ENCODE measurements at places on chromosomes 1 and 21.

DNA sequence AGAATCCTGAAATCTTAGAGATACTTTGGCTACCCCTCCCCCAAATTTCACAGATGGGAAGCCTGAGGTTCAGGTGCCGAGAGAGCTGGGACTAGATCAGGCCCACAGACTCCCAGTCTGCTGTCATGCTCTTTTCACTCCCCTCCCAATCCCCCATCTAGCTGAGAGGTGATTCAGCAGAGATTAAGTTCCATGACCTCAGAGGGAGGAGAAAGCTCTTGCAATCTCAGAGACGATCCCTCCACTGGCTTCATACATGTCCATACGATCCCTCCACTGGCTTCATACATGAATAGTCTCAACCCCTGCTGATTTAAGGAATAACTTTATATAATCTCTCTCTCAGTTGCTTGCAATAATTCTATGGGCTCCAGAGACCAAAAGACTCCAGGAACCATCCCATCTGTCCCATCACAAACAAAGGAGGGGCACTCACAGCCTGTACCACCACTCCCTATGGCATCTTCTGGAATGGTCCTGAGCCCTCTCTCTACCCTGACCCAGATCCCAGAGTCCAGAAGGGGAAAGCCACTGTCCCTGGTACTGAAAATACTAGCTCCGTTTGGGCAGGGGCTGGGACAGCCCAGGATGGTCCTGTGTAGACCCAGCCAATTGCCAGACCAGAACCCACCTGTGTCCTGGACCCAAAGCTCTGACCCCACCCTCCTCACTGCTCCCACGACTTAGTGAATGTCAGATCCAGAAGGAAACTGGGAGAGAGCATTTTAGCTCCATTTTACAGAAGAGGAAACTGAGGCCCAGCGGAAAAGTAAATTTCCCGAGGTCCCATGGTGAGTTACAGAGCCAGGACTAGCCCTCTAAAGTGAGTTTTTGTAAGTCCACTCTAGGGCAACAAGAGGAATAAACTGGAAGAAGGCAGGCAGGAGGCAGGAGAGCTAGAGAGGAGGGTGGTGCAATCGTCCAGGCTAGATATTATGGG, 27.1 kb downstream of the RIMS3 start:
- no peak for DNase-seq

DNA sequence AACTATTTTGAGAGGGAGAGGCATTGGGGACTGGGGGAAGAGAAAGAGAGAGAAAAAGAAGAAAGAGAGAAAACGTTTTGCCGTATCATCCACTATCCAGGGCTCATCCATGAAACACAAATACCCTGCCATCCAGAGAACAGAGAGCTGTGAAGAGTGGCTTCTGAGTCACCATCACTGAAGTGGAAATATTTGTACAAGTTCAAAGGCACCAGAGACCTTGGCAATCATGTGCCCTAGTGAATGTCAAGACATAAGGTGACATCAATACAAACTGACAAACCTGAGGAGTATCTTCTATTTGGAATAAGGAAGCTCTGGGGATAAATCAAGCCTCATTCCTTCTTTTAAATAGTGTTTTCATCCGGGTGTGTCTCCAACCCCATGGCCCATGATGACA, 197.2 kb upstream of the PROX1 start:
- no peak for DNase-seq

DNA sequence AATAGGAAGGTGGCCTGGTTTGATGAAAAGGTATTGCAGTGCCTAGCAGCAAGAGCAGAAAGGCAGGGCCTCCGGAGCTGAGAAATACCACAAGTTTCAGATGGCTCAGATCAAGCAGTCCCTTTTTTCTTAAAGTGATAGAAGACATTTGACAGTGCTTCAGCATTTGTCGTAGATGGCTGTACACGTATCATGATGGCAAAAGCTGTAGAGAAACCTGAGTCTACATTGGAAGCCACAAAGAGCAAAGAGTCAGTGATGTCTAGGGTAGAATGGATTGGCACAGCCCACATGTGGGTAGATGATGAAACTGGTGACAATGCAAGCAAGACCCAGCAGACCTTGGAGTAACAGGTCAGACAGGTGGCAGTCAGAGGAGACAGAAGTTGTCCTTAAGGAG, 101.3 kb upstream of the ARTN start:
- DNase-seq: no peak

GRCh38 chr1:151909167-151910149, at the start of gene THEM4:
THEM4 (minus strand) TSS chr1:151909511; CDS start chr1:151909458, 53 bp downstream.
- DNase-seq: peak; percentile 94

DNA sequence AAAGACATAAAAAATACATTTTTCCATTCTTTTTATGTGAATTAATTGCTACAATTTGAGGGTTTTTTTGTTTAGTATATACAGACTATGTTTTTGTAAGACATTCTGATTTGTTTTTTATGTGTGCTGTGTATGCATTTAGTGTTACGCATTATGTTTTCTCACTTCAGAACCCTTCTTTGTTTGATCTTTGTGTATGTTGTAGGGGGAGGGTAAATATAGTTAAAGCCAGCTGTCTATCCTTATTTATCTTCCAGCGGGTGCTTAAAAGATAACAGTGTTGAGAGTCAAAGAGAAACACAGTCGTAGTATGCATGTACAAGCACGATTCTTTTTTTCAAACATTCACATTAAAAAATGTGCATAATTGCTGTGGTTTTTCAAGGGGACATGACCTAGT, 97.5 kb upstream of the KIAA1614 start:
- no peak for DNase-seq

- no peak for DNase-seq
Measured at GRCh38 chr1:27979859-27980201, 20.1 kb downstream of the XKR8 start.

- no peak for DNase-seq
Measured at GRCh38 chr1:192726820-192727504, 81.9 kb upstream of the RGS2 start.

DNA sequence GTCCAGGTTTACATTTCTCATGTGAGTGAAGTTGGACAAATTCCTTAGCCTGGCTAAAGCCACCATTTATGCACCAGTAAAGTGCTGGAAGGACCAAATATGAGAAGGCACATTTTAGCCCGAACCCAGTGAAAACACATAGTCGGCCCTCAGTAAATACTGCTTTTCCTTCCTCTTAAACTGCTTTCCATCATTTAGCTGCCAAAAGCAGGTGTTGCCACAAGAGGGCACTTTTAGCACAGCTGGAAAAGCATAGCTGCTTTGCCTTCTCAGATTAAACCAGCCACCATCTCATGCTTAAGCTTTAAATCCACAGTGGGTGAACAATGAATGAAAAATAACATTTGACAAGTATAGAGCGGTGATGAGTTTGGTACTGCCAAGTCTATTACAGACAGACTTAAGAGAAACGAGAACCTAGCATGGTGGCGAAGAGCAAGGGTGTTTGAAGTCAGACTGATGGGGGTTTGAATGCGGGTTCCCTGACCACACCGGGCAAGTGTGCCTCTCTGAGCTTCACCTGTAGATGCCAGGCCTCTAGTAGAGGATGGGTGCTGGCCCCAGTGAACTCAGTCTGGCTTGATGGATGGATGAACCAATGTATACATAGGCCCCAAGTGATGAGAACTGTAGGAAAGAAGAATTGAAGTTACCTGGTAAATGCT, 57.8 kb downstream of the SLC35D1 start:
- DNase-seq: peak; percentile 20

DNA sequence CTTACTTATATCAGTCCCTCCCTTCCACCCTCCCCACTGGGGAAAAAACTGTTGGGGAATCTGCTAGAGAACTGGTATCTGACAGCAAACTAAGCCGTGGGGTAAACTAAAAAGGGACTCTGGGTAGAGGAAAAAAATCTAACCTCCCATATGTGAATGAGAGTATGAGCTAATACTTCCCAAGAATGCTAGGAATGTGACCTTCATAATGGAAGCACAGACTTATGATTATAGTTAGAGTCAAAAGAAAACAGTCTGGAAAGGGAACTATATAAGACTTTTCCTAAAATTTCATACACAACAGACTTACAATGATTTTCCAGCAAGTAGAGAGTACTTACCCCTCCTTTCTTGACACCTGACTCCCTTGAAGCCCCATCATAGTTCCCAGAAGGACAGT, 23.0 kb upstream of the RBBP5 start:
- no peak for DNase-seq

GRCh38 chr1:78298349-78298748, 192.4 kb upstream of the PTGFR start:
- DNase-seq: no peak

DNA sequence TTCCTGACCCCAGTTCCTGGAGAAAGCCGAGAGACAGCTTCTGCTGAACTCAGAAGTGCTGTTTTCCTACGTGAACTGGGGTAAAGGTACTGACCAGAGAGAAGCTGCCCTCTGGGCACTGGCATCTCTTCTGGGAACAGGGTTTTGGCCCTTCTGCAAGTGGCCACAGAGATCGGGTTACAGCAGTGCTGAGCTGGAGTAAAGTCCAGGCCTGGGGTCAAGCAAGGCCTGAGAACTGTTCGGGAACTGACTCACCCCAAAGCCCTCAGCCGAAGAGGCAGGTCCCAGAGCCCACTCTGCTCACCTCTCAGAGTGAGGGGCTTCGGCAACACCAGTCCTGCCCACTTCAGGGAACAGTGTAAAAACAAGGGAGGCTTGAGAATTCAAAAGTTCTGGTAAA, 177.2 kb upstream of the RUNX1 start:
- no peak for DNase-seq

DNA sequence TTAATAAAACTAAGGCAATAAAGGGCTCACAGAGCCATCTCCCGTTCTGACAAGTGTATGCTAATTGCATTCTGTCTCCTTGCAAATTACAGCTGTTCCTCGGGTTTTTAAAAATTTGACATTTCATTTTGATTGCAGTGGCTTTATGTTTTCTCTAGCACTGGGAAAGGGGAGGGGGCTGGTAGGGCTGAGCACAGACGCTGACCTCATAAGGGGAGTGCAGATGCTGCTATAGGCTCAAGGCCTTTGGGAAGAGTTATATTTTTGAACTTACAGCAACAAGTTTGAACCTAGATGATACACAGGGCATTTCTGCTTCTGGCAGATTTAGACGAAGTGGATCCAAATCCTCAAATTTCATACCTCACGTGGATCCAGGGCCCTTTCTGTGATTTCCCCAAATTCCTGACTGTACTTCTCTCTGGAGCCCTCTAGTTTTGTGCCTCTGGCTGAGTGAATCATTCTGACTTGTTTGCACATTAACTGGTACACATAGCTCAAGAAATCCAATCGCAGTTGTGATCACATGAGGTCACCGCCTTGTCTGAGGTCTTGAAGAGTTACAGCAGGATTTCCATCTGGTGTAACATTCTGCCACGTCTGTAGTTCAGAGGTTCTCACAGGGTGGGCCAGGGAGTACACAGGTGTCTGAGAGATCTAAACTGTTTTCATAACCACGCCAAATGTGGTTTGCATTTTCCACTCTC, 230.3 kb downstream of the C1orf94 start:
- peak; percentile 31 for DNase-seq

GRCh38 chr1:77371396-77371795, 89.6 kb downstream of the AK5 start:
- no peak for DNase-seq

DNA sequence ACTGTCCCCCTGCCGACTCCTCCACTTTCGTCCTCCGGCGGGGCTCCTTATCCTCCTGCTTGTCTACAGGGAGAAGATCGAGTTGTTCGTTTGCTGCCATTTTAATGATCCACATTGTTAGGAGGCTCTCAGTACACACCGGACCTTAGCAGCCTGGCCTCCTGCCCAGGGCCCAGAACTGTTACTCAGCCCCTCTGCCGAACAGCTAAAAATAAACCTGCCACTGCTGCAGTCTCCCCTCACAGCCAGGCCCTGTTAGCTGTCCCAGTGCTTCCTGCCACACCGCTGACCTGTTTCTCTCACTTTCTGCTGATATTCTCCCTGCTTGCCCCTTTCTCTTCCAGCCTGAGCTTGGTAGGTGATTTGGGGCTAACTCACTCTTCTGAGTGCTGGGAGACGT, 8.3 kb downstream of the MAPKAPK2 start:
- no peak for DNase-seq

DNA sequence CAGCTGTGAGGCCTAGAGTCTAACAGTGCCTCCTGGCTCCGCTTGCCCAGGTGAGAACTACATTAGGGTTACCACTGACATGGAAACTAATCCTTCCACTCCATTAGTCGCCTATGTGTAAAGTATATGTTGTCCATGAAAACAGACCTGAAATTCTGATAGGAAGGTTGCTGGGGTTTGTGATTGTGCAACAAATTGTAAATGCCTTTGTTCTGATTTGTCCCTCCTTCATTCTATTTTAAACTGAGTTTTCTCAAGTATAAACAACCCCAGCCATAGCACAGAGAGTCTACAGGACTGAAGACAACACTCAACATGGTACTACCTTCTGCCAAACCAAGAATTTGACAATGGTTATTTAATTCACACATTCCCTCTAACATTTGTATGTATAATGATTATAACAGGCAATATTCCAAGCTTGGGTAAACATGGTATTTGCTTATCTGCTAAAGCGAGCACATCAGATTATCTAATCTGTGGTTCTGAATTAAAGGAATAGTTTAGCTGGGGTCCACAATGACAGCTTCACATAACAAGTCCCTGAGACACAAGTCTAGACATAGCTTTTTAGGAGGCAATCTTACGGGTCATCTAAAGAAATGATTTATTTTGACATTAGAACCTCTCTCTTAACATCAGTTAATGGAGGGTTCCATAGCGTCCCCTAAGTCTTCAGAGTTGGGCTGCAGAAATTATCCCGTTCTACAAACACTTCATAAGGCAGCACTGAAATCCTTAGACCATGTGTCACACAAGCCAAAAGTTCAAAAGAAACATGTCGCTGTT, 633.0 kb downstream of the SMYD3 start:
- DNase-seq: no peak

- no peak for DNase-seq
Measured at GRCh38 chr1:7068552-7068951, 283.3 kb downstream of the CAMTA1 start.

DNA sequence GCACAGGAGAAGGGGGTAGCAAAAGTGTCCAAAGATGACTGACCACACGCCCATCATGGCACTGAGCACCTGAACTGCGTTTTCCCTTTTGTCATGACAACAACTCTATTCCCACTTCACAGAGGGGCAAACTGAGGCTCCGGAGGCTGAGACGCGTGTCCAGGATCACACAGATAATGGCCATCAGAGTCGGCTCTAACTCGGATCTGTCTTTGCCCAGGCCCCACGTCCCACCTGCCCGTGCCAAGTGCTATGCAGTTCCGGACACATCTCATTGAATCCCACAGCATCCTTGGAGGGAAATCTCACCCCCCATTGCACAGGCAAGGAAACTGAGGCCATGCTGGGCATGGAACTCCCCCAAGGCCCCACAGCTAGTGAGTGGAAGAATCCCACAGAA, 62.1 kb downstream of the MATN1 start:
- DNase-seq: no peak

Measured in DMS79 treated with DMSO at 0.1 percent for 48 hours (cell line).